ENCODE measurements at places on chromosomes 1 and 21.

GRCh38 chr1:219066631-219067349 lies 106.9 kb upstream of the LYPLAL1 start:
- DNase-seq = no peak

DNA sequence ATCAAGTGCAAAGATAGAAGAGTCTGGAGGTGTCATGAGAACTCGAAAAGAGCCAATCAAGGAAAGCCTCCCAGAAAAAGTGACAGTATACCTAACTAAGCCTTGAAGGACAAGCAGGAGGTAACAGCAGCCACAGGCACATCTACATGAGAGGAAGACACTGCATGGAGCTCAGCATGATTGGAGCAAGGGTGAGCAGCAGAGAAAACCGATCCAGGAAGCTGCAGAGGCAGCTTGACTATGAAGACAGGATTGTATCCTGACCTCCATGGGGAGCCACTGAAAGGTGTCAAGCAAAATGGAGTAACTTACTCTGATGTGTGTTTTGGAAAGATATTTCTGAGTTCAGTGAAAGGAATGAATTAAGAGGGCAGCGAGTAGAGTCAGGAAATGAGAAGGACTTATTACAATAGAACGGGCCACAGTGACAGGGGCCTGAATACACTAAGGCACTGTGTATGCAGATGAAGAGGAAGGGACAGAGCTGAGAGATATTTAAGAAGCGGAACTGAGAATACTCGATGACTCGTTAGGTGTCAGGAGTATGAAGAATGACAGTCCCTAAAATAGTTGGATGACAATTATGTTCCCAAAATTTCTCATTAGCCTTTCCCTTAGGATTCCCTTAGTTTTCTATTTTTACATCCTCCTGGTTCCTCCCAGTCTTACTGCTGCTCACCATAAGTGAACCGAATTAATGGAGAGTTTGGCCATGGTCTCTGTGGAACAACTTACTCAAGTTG lies 139.3 kb upstream of the NFIA start:
- no peak for DNase-seq

DNA sequence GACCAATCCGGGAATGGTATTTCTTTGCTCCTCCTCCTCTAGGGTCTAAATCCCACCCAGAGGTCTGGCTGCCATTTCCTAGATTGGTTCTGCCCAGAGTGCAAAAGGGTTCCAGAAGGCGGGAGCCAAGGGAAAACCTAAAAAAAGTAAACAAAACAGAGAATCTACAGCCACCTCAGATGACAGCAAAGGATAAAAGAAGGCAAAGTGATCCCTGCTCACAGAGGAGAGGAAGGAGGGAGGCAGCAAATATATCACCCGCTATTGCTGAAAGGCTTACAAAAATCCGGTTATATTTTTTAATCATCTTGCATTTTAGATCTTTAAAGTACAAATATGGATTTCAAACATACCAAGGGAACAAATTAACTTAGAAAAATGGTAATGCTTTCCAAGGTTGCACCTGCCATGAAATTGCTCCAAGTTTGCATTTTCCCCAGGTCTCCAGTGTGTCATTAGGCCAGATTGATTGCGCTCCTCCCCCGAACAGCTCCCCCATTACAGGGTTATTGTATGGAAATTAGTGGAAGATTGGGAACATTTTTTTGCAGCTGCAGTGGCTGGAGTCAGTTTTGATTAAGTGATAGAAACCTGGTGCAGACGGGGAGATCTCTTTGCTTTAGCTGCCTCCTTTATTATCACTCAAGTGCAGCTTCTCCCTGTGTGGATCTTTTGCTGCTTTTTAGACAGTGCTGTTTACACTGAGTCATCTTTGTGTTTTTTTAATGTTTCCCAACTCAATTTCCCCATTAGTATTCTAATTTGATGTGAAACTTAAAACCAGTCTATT lies 280.5 kb upstream of the CAMK1G start:
- no peak for DNase-seq

- no peak for DNase-seq
Observed at GRCh38 chr1:36624466-36624865, 141.8 kb upstream of the CSF3R start.

DNA sequence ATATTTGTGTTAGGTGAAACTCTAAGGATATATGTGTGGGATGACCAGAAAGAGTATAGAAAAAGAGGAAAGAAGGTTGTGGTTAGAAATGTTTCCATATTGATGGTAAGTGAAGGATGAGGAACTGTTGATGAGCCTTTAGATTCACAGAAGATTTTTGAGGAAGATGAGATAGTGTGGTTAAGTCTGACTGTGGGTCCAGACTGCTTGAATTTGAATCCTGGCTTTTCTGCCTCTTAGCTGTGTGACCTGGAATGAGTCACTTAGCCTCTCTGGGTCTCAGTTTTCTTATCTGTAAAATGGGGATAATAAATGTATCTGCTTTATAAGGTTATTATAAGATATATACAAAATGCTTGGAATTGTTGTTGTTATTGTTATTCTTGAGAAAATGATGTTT lies 27.5 kb downstream of the RGL1 start:
- no peak for DNase-seq

GRCh38 chr21:35006248-35006647 lies 42.9 kb downstream of the RUNX1 start:
- DNase-seq = no peak

GRCh38 chr1:25360596-25361581 lies 22.8 kb downstream of the TMEM50A start:
- DNase-seq = no peak

DNA sequence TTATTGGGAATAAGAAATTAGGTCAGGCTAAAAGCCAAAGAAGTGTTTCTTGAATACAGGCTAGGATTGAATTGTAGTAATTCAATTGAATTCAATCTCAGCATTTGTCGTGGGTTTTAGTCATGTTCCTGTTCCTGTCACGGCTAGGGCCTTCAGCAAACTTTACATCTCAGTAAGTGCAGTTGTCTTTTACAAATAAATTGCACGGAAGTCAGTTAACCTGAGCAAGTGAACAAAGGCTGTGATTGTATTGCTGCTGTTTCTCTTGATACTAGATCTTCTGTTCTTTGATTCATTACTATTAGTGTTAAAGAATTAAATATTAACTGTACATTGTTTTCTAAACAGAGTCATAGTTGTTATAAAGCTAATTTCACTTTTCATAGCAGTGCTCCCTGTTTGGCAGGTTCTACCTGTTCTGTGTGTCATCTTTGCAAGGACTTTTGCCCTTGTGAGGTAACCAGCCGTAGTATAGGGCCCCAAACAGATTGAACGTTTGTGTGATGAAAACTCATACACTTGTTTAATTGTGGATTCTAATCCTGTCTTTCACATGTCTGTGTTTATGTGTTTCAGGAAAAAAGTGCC lies 164.4 kb downstream of the EDEM3 start:
- no peak for DNase-seq

- DNase-seq = no peak
Observed at GRCh38 chr1:113534130-113534817, 144.0 kb downstream of the MAGI3 start.

GRCh38 chr1:196148367-196148970 lies 459.8 kb downstream of the KCNT2 start:
- no peak for DNase-seq

DNA sequence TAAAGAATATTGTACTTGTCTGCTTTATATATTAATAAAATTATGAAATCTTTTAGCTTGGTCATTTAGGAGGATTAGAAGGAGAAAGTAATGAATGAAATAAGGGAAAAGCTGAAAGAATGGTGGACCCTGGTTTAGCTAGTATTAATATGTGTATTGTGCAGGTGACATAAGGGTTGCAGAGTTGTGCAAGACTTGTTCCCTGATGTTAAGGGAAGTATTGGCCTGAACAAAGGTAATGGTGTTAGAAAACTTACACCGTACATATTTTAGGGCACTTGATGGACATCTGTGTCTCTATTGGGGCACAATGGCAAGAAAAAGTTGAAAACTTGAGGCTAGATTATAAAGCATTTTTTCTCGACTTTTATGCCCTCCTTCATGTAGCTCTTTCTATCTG lies 32.2 kb downstream of the SOAT1 start:
- DNase-seq = no peak

- DNase-seq = no peak
Observed at GRCh38 chr21:14687268-14687625, 141.1 kb upstream of the SAMSN1 start.

All from activated naive CD4-positive, alpha-beta T cell treated with Interleukin-2 at 50 U/mL for 16 hours (primary cell).